Posterior vena cava (tissue), 2 donors: ENCODE measurements at places on chromosomes 7 and 10.

DNA sequence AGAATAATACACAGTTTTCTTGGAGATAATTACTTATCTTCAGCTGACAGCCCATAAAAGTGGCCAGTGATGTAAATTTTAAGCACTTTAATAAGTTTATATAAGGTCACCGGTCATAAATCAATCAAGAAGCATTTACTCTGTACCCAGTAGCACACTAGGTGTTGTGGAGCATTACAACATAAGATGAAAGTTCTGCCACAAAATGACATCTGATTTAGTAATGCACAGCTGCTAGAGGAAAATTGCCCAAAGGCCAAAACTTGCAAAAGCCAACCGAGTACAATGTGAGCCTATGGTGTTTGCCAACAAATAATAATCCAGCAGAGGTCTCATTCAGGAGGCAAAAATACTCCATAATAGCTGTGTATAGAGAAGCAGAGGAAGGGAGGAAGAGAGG, 63.6 kb downstream of the GPR37 start:
- no peak for DNase-seq

- peak; percentile 53 for DNase-seq
Observed at GRCh38 chr7:158415316-158415715, 172.3 kb downstream of the PTPRN2 start.

DNA sequence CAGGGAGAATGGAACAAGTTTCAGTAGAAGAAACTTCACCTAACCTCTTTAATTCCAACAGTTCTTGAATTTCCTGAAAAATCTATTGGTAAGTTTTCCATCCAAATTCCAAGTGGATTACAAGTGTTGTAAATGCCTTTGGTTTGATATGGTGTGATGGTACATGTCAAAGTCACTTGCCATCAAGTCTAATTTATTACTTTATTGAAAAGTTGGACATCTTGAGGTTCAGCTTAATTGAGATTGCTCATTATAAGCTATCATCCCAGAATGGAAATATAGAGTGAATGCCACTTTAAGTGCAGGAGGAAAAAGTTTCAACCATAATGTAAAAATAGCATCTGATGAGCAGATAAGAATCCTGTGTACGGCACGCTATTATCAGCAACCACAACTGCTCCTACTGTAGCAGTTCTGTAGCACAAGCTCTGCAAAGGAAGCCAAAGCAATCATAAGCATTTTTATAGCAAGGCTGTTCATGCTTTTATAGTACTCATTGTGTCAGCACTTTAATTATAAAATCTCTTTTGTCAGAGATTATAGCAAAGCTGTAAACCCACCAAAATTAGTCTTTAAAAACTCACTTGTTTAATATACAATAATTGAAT, 991.8 kb upstream of the PHF14 start:
- DNase-seq: no peak

- no peak for DNase-seq
Observed at GRCh38 chr7:28509251-28510025, 97.1 kb downstream of the CREB5 start.

- no peak for DNase-seq
Observed at GRCh38 chr10:23384364-23384763, 39.8 kb upstream of the C10orf67 start.

- DNase-seq: no peak
Observed at GRCh38 chr10:26331371-26331770, 106.8 kb upstream of the APBB1IP start.
